SK-N-SH treated with all-trans-retinoic acid at 6 μM for 48 hours (cell line): ENCODE measurements at places on chromosomes 2 and 18.

- ATAC-seq, result no peak
Observed at GRCh38 chr18:75054611-75055010, 154.3 kb downstream of the PTGR3 start.

DNA sequence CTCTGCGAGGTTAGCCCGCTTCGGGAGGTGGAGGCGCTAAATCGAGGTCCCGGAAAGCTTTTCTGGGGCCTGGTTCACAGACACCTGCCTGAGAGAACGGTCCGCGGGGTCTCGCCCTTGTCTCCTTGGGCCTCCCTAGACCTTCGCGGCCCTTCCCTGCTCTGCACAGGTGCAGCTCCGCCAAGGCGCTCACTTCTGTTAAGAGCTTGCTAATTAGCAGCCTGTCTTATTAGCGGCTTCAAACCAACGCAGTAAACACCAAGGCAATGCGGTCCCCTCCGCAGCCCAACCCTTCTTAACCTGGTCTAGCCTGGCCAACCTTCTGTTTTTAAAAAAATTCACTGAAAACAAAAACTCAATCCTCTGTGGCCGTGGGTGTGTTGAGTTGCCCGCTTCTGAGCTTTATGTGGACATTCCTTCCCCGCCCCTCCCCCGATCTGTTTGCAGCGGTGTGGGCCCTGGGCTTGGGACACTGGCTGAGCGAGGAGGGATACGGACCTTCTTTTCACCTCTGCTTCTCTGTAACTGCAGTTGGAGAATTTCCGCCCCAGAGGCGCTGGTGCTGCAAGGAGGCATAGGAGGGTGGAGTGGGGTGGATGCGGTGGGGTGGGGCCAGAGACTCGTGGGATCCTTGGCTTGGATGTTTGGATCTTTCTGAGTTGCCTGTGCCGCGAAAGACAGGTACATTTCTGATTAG lies 3.4 kb upstream of the HOXD4 start:
- no peak for ATAC-seq

DNA sequence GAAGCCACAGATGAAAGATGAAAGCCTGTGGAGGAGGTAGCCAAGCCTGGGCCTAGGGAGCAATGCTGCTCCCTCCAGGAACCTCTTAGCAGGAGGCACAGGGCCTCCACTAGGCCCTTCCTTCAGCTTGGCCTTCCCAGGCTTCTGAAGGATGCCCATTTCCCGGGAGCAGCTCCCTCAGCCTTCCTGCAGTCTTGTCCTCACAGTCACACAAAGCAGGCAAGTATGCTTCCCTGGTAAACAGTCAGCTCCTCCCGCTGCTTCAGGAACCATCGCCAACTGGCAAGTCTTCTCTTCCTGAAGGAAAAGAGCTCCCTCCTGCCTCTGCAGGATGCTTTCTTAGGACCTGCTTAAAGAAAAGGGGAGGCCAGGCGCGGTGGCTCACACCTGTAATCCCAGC lies 53.2 kb downstream of the SMAD7 start:
- no peak for ATAC-seq

GRCh38 chr18:12329125-12329698 lies 21.2 kb downstream of the TUBB6 start:
- ATAC-seq, result no peak

DNA sequence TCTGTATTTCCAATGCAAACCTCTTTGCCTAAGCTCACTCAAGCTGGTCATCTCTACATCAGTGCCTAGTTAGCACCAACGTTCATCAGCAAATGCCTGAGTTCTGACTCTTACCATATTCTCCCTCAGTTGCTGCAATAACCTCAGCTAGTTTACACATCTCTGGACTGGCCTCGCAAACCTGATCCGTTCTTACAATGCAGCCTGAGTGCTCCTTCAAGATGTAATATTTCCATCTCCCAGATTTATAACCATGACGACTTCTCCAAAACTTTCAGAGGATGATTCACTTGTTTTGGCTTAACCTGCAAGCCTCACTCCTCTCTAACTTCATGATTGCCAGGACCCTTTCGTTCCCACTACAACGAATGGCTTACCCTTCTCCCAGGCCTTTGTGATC lies 69.7 kb downstream of the DIPK1C start:
- no peak for ATAC-seq

- ATAC-seq, result no peak
Observed at GRCh38 chr2:55902971-55903370, 20.6 kb downstream of the EFEMP1 start.

DNA sequence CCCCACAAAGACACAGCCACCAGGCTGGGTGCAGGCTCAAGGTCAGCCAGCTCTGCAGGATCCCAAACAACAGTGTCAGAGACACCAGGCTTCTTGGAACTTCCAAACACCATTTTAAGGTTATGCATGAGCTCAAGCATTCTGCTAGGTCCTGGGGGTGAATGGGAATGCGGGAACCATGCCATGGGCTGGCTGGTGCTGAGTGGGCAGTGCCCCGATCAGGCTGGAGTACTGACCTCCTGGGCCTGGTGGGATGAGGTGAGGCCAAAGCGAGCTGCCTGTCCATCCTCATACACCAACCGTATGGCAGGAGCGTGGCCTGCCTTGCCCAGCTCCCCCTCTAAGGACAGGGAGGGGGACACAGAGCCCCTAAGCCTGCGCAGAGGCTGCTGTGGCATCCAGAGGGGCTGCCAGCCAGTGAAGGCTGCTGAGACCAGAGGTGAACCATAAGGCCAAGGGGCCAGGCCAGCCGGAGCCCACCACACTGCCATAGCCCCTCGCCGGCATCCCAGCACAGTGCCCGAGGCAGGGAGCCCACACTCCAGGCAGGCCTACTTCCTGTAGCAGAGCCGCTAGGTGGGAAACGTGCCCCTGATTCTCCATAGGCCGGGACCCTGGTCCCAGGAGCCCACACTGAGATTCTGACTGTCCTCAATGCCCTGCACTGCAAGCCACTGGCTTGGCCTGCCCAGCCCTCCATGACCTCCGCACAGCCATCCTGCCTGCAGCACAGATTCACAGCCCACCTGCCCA lies 135.0 kb downstream of the HDAC4 start:
- ATAC-seq, result no peak

- no peak for ATAC-seq
Observed at GRCh38 chr2:26780203-26780760, 5.6 kb upstream of the CENPA start.

DNA sequence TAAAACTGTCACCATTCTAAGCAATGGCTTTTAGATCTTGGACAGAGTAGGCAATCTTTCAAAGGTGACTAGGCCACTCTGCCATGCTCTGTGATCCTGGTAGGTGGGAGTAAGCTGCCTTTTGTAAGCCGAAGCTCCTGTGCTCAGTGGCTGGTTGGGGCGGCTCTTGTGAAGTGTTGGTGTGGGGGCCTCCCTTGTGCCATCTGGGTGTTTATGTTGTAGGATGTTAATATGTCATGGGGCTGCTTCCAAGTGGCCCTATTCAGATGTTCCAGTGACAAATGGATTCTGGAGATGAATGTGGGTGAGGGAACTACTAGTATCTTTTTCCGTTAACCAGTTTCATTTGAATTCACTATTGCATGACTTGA lies 116.8 kb upstream of the SPRED2 start:
- no peak for ATAC-seq

DNA sequence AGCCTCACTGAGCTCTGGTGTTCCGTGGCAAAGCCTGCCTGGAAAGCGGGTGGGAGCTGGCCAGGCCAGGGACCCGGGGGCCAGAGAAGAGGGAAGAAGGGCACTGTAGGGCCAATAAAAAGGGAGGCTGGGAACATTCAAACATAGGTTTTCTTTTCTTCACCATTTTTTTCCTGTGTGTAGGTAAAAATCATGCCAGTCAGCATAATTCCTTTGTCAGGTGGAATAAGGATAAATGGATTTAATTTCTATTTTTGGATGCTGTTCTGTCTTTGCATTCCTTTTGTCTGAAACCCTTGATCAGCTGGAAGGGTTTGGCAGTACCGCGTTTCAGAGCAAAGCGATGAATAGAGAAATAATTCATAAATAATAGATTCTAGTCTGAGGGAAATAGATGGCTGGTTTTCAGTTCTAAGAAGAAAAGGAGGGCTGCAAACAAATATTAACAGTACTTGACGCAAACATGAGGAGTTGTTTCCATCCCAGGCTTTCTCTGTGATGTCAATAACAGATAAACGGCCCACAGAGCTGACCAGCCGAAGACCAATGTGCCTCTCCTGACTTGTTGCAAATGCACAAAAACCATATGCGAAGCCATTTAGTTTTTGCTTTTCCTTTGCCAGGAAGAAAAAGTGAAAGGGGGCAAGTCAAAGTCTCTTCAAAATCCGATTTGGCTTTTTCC lies 384.4 kb downstream of the TSN start:
- ATAC-seq, result no peak

DNA sequence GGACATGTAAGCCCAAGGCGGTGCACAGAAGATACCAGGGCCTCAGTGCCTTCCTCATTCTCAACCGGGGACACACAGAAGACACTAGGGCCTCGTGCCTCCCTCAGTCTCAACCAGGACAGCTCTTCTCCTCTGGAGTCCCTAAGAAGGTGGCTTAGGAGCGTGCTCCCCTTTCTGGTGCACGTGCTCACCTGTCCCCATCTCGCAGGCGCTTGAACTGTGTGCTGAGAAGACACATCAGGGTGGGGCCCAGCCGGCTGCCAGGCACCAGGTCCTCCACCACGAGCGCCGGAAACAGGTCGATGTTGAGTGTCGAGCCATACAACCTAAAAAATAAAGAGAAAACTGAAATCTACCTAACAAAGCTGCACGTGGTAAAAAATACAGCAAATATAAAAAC lies 99.9 kb downstream of the PXDN start:
- ATAC-seq, result no peak

DNA sequence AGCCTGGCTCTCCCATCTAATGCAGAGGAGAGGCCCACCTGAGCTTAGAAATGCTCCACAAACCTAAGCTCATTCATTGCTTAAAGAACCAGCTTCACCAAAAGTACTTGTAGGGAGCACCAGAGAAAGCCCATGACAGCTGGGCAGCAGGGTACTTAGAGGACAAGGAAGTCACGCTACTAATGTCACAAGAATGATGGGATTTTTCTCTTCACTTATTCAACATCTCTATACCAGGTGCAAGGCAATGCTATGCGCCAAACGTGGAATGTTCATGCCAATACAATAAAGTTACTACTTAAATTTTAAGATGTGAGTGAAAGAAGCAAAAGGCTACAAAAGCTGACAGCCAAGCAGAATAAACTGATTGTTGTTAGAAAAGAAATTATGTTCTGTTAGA lies 36.0 kb downstream of the LONRF2 start:
- ATAC-seq, result no peak

DNA sequence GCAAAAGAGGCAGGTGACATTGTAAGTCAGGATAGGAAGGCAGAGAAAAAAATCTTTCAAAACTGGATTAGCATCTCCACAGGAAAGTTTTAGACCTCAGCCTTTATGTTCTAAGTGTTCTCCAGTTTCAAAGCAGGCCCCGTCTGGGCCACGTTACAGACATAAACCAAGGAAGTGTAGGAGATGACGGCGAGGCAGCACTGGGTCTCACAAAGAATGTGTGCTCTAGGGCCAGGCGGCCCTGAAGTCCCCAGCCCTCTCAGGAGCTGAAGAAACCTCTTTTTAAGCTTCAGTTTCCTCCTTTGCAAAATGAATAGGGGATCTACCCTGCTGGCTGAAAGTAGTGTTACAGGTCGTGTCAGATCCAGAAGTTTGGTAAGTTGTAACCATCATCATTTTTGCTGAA lies 81.7 kb downstream of the SPRED2 start:
- peak; percentile 73 for ATAC-seq

DNA sequence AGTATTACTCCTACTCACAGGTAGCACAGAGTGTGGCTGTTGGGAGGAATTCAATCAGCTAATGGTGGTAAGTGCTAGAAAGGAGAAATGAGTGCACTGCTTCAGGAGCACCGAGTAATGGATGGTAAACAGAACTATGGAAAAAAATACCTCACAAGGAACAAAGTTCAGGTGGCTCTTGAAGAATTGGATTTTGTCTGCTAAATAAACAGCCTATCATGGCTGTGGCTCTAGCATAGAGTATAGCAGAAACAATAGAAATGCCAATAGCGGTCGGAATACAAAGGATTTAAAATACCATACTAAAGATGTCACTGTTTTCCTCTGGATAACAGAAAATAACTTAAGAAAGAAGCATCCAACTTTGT lies 482.5 kb downstream of the NUP35 start:
- ATAC-seq, result no peak

DNA sequence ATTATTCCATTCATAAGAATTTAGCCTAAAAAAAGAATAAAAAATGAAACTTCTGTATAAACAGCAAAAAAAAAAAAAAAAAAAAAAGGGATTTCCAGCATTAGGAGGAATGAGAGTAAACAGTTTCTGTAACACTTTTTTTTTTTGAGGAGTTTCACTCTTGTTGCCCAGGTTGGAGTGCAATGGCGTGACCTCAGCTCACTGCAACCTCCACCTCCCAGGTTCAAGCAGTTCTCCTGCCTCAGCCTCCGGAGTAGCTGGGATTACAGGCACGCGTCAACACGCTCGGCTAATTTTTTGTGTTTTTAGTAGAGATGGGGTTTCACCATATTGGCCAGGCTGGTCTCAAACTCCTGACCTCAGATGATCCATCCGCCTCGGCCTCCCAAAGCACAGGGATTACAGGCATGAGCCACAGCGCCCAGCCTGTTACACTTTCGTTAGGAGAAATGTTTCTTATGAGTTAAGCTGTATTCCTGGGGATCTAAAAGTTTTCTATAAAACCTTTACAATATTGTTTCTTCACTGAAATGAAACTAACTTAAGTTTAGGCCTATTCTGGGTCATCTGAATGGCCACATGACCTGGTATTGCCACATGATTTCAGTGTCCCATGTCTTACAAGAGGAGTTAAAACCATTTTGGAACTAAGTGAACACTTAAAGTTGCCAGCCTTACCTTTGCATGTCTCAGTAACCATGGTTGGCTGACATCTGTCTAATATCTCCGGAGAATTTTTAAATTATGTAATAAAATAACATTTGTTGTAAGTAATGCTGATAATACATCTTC lies 17.5 kb downstream of the SMAD2 start:
- no peak for ATAC-seq

DNA sequence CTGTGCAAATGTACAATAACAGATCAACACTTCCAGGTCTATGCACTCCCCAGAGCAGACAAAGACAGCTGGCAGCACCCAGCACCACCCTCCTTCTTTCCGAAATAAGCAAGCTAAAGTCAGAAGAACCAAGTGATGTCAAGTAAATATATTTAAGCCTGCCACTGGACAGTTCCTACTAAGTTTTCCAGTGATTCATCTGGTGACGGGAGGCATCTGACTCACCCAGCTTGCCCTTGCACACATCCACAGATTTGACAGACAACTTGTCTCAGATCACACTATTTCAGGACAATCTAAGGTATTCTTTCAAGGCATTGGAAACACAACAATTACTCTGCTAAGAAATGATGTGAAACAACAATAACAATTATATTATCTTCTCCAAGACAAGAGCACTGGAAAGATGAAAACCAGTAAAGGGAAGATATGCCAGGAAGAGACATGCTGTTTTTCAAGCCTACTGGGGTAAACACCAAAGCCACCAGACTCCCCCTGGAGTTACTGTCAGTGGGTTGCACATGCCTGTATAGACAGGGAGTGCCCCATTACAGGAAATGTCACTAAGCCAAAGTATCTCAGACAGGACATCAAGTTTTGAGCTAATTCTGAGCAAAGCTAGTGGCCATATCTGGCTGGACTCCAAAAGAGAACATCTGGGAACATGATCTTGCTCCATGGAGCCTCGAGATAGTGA lies 287.9 kb upstream of the KLHL29 start:
- no peak for ATAC-seq
